ENCODE measurements at places on chromosomes 5 and 9. TPM values are rescaled to one million over a fixed set of nuclear protein-coding genes. Genes with fewer than 3 reads are reported as not detected.
A peak's percentile ranks its signal among the peaks of the same experiment; 100 is the strongest.

Gene SLCO4C1
- not detected for polyA plus RNA-seq

DNA sequence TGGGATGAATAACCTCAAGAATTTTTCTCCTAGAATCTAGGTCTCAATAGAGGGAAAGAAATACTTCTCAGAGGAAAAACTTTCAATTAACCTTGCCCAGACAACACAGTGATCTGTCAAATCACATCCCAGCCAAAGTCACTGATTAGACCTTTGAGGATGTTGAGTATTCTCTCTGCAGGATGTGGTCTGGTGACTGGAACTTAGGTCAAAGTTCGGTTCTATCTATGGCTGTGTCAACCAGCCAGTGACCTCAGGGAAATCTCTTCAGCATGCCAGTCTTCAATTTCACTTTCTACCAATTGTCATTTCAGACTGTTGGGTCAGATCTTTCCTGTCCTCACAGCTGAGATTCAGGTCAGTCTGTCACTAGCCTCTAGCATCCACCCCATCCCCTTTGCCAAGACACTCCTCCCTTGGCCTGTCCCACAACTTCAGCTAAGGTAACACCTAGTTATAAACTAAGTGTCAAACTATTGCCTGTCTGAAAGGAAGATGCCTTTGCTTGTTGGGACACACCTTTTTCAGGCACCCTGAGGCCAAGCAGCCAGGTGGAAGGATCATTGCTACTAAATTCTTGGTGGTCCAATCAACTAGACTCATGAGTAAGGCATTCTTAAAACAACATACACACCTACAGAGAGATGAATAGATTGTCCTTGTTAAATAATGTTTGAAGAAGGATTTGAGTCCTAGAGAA lies 156.3 kb upstream of the FST start:
- peak; percentile 99 for DNase-seq

DNA sequence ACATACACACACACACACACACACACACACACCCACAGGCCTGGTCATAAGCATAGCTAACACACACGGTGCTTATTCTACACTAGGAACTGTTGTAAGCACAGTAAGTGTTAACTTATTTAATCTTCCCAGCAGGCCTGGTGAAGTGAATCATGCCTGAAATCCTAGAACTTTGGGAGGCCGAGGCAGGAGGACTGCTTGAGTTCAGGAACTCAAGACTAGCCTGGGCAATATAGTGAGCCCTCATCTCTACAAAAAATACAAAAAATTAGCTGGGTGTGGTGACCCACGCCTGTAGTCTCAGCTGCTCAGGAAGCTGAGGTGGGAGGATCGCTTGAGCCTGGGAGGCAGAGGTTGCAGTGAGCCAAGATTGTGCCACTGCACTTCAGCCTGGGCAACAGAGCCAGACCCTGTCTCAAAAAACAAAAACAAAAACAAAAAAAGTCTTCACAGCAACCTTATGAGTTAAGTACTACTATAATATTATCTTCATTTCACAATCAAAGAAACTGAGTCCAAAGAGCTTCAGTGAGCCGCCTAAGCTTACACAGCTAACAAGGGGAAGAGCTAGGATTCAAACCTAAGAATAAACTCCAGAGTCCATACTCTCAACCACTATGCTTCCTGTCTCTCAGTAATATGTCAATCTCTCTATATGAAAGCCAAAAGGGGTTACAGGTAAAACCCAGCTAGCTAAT lies 2.3 kb downstream of the MEGF9 start:
- no peak for DNase-seq

Gene COL15A1
- polyA plus RNA-seq = not detected

DNA sequence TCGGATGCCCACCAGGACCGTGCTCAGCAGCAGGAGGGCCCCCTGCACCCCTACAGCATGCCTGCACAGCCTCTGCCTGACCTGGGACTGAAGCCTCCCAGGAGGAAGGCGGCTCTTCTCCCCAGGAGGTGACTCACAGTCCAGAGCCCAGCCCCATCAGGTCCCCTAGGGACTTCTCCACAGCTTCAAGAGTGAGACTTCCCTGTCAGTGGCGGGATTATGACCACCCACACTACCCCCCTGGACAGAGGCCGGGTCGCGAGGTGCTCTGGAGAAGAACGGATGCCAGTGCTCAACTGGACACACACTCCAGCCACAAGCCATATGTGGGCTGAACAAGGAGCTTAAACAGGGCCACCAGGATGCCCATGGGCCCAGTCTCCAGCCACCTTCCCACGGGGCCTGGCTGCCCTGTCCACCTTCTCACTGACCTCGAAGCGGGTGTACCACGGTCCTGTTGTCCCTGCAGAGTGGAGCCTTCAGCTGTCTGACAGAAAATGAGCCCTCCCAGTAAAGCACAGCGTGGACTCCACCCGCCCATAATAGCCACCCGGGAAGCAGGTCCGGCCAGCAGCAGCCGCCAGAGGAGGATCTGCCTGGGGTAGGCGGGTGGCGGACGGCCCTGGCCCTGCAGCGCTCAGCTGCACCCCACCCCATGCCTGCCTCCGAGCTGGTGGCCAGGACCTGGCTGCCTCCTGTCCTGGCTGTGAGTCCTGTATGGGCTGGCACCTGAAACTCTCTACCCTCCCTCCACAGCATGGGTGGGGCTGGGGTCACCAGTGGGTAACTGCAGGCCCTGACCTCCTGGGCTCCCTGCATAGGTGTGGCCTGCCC lies 54.7 kb downstream of the SEMA4D start:
- no peak for DNase-seq

GRCh38 chr5:165209101-165209727 lies 1703.8 kb downstream of the MAT2B start:
- DNase-seq = no peak

Gene LHX6
- polyA plus RNA-seq = 0.12 TPM

Gene PCDHGA3
- not detected for polyA plus RNA-seq

Gene LCN9
- polyA plus RNA-seq = not detected

Gene TRAF1
- polyA plus RNA-seq = 1.2 TPM

- DNase-seq = no peak
These were observed 88.6 kb downstream of the SLC44A1 start for GRCh38 chr9:105333076-105333475.

DNA sequence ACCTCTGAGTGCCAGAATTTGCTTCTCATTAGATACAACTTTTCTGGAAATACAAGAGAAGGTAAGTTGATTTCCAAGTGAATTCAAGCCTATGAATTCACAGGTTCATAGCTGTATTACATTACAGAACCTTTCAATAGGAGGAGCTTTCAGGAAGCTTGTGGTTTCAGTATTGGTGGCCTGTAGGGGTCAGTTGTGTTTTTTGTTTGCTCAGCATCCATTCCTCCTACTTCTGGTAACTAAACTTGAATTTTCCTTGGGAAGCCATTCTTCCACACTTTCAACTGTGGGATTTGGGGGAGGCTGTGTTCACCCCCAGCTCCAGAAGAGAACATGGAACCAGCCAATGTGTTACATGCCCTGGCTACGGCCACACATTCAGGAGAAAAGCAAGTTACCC lies 5.6 kb upstream of the CYSTM1 start:
- DNase-seq = no peak

DNA sequence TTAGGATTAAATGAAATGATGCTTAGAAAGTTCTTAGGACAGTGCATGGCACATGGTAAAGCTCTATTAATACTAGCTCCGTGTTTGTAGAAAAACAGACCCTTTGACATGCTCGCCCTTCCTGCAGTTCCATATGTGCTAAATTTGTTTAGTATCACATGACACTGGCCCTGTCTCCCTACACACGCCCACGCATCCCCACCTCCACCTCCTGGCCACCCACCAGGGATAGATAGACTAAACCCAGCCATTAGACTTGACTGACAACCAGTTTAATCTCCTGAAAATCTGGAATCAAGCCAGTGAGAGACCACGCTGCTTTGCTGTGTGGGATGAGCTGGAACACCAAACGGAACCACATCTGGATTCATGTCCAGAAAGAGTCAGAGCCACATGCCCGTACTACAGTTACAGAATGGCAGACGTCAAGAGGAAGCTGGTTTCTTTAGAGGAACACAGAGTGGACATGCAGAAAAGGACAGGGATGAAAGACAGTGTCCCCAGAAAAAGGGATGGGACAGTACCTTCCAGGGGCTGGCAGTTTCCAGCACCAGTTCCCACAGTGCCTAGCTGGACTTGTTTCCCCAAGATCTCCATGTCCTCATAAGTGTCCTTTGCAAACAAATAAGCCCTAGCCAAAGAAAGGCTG lies 186.1 kb downstream of the PDZD2 start:
- no peak for DNase-seq

Gene FGF18
- 0.03 TPM for polyA plus RNA-seq

GRCh38 chr9:93098236-93098946 lies 2.4 kb downstream of the CARD19 start:
- DNase-seq = peak; percentile 64

All from keratinocyte (primary cell).